ENCODE measurements at places on chromosomes 7 and 10. TPM values are rescaled to one million over a fixed set of nuclear protein-coding genes. Genes with fewer than 3 reads are reported as not detected.

DNA sequence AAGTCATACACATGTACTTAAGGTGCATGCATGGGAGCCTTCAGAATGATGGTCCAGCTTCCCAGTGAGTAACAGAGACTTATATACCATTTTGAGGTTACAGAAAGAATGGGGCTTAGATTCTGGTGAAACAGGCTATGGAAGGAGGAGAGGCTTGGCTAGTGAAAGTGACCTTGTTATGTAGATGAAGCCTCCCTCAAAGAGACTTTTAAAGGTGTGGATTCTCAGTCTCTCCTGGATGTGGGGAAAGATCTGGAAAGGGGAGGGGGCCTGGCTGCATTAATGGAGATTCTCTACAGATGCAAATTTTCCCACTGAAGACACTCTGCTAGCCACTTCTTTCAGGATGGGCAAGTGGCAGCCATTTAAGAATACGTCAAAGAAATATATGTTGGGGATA is 5.5 kb downstream of the RASSF4 start:
- no peak for DNase-seq

DNA sequence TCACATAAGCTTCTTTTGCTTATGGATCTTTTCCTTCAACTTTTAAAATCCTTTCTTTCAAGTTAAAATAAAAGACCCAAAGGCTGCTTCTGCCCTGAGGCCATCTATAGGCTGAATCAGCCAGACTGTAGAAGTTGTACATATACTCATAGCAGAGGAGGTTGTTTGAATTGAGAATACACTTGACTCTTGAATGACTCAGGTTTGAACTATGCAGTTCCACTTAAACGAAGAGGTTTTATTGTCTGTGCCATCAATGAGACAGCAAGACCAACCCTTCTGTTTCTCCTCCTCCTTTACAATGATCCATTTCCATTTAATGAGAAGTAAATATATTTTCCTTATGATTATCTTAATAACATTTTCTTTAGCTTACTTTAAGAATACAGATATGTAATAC is 5.8 kb downstream of the ZNF365 start:
- peak; percentile 95 for DNase-seq

DNA sequence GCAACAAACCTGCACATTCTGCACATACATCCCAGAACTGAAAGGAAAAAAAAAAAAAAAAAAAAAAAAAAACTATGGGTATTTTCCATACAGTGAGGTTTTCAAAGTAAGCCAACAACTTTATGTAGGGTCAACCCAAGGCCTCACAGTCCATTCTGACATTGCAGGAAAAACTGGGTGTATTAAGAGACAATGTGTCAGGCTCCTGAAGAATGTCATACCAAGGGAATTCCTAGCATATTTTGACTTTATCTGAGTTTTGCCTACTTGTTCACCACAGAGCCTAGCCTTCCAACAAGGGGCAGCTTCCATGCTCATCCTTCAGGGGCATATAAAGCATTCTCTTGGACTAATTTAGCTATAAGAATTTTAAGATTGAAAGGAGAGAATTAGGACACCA is 368.9 kb downstream of the PLXDC2 start:
- DNase-seq: no peak

DNA sequence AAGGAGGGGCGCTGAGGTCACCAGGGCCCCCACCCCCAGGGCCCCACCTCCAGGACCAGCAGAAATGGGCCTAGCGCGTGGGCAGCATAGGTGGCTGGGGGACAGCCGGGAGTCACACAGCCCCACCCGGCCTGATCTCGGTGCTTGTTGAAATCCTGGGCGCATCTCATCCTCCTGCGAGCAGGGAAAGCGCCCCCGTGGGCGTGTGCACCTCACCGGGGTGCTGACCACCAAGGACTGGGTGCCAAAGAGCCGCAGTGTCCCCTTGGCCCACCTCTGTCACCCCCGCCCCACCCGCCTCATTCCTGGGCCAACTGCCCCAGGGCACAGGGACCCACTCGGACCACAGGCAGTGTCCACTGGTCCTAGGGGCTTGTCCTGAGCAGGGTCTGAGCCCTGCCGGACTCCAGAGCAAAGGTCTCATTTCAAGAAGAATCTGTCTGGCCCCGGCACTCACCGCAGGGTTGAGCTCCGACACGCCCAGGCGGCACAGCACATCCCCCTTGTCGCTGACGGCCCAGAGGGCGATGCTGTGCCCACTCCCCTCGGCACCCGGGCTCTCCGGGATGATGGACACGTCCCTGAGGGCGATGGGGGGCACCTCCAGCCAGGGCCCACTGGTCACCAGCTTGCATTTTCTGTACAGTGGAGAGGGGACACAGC is 11.4 kb downstream of the BHLHA15 start:
- DNase-seq: no peak

Gene CTBP2
- 72.9 TPM for total RNA-seq

- no peak for DNase-seq
These were observed 25.7 kb upstream of the GTF2IRD1 start for GRCh38 chr7:74428023-74428422.

DNA sequence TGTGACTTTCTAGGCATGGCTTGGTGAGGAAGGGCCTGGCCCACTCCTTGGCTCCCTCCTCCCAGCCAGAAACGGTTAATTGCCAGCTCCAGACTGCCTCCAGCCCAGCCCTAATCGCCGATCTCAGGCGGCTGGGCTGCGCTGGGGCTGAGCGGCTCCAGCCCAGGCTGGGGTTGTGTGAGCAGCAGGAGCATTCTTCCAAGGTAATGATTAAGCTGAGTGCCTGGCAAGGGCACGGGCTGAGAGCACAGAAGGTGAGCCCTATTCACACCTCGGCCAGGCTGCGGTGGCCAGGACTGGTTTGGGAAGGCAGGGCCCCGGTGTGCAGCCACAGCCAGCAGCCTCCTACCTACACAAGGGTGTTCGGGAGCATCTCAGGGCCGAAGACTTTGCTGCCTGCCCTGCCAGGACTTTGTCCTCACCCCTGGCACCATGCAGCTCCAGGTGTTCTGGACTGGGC is at the start of gene TMEM72:
TMEM72 (plus strand) TSS at position 257 of the 460 bp plus-strand sequence; CDS start at position 433, 176 bp downstream.
- DNase-seq: no peak

DNA sequence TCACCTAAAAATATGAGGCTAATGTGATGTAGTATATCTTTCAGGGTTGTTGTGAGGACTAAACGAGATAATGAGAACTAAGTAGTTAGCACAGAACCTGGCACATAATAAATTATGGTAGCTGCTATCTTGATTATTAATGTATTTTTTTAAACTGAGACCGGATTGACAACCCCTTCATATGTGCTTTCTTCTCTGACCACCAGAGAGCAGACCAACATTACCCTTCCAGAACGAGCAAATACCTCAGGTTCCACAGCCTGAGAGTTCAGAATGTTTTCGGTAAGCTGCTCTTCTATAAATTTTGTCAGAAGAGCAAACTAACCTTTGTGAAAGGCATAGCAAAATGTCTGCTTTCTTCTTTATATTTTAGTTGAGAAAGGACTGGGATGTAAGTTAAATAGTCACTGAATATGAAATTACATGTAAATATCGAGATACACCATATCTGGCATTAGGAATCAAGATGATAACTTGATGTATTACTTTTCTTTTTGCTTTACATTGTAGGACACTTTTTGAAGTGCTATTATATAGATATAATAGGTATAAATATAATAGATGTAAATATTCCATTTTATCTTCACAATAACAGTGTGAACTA is 13.6 kb upstream of the BPGM start:
- peak; percentile 59 for DNase-seq

- DNase-seq: no peak
These were observed 8.2 kb downstream of the CNNM1 start for GRCh38 chr10:99337311-99337811.

Gene IPMK
- total RNA-seq: 3.1 TPM

GRCh38 chr10:667096-667495 is 22.4 kb downstream of the DIP2C start:
- DNase-seq: no peak

- no peak for DNase-seq
These were observed 12.6 kb downstream of the LSM5 start for GRCh38 chr7:32477649-32477980.

Gene PCBD1
- 11.8 TPM for total RNA-seq
